Lung (tissue), 17 donors: ENCODE measurements at places on chromosomes 1 and 21.
A peak's percentile ranks its signal among the peaks of the same experiment; 100 is the strongest.

DNA sequence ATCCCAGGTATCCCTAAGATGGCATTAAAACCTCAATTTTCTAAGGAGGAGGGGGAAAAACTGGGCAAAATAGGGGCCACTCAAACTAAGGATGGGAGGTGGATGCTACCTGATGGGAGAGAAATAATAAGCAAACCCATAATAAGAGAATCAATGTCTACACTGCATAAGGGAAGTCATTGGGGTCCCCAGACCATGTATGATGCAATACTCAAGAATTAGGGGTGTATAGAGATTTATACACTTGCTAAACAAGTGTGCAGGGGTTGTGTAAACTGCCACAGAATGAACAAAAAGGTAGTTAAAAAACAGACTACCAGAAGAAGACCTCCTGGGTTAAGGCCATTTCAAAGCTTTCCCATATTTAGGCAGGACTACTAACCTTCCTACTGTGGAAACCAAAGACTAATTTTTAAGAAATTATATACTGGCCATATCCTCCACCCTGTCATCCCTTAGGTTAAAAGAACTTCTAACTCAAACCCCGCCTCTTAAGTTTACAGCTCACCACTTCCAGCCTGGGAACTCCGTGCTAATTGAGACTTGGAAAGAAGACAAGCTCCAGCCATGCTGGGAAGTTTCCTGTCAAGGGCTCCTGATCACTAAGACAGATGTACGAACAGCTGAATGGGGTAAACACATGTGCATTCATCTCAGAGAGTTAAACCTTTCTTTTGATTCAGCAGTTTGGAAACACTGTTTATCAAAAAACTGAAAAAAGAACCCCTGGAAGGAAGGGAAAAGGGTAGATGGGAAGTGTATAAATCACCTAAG lies 64.4 kb upstream of the TLR5 start:
- peaks cover 3% of the 10 kb centered on the region for H3K4me1 ChIP-seq
- no peaks in the 10 kb centered on the region for H3K36me3 ChIP-seq
- H3K4me3 ChIP-seq: no peak overlapping the region
- no peaks in the 10 kb centered on the region for H3K27me3 ChIP-seq
- no peak for DNase-seq

DNA sequence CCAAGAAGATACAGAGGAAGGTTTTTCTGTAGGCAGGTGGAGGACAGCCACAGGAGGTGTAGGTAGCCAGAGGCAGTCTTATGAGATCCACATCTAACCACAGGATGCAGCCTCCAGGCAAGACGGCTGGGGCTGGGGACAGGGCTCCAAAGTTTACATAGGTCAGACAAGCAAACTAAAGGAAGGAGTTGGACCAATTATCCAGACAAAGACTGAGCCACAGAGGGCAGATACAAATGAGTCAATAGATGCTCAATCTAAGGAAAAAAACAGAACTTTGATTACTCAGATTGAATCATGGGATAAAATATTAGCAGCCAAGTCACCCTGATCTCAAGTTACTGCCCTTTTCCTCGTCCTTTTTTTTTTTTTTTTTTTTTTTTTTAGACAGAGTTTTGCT lies 91.6 kb downstream of the RGS7 start:
- DNase-seq: no peak
- no peak overlapping the region for H3K4me3 ChIP-seq
- no peaks in the 10 kb centered on the region for H3K4me1 ChIP-seq

GRCh38 chr1:195733408-195733807 lies 874.8 kb downstream of the KCNT2 start:
- DNase-seq: no peak
- H3K4me1 ChIP-seq: no peaks in the 10 kb centered on the region
- no peak overlapping the region for H3K27ac ChIP-seq
- no peak overlapping the region for H3K4me3 ChIP-seq

DNA sequence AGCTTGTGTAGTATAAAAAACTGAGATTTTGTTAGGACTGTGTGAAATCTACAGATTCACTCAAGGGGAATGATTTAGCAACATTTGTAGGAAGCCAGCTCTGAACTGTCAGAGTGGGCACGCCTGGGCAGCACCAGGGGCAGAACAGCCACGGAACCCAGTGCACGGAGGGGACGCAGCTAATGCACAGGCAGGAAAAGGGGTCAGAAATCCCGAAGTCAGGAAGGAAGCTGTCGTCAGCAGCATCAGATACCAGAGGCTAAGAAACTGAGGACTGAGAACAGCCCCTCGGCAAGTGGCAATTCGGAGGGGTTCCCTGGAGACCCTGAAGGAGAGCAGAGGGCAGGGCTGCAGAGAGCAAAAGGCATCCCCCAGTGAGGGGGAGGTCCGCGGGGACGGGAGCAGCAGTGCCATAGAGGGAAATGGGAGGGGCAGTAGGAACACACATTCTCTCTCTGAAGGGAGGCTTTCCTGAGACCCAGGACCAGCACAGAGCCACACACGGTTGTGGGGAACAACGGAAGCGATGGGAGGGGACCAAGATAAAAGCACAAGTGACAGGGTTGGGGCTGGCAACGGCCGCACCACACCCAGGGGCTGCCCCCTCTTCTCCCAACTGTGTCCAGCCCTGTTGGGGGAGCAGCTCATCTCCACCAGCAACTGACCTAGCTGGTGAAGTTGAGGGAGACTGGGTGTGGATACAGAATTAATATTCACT lies 12.7 kb downstream of the UBE2J2 start:
- no peaks in the 10 kb centered on the region for H3K27me3 ChIP-seq
- no peak overlapping the region for H3K27ac ChIP-seq
- peaks cover 6% of the 10 kb centered on the region for H3K36me3 ChIP-seq

DNA sequence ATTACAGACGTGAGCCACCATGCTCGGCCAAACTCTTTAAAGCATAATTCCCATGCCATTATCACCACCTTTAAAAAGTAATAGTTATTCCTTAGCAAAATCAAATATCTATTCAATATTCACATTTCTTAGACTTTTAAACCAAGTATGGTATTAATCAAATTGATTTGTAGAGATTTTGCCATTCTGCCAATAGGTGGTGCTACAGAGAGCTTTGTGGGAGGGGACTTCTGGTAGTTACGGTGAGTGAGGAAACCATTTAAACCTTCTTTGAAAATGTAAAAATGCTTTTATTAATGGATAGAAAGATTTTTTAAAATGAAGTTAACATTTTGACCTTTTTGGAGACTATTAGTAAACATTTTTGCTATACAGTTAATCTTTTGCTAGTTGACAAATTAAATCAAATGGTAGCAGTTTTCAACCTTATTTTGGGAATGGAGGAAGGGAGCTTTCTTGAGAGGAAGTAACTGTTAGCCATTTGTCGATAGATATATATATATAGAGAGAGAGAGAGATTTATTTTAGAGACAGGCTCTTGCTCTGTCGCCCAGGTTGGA lies 19.3 kb downstream of the IARS2 start:
- DNase-seq: no peak
- no peak overlapping the region for H3K27ac ChIP-seq
- no peaks in the 10 kb centered on the region for H3K4me1 ChIP-seq
- no peaks in the 10 kb centered on the region for H3K27me3 ChIP-seq

DNA sequence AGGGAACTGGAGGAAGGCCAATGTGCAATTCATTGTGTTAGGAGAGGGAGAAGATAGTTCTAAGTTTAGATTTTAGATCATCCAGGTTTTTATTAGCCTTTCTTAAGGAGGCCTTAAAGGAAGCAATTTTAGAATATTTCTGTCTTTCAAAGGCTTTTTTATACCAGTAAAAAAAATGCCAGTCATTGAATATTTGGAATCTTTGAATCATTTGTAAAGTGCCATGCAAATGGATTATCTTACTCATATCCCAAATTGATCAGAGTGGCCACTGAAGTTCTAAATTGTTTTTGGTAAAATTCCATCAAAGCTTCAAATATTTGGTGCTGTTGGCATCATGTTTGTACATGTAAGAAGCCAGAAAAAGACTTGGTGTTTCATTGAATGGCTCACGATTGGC lies 244.8 kb downstream of the RPS6KC1 start:
- no peak overlapping the region for H3K4me3 ChIP-seq
- H3K4me1 ChIP-seq: no peaks in the 10 kb centered on the region
- DNase-seq: no peak

DNA sequence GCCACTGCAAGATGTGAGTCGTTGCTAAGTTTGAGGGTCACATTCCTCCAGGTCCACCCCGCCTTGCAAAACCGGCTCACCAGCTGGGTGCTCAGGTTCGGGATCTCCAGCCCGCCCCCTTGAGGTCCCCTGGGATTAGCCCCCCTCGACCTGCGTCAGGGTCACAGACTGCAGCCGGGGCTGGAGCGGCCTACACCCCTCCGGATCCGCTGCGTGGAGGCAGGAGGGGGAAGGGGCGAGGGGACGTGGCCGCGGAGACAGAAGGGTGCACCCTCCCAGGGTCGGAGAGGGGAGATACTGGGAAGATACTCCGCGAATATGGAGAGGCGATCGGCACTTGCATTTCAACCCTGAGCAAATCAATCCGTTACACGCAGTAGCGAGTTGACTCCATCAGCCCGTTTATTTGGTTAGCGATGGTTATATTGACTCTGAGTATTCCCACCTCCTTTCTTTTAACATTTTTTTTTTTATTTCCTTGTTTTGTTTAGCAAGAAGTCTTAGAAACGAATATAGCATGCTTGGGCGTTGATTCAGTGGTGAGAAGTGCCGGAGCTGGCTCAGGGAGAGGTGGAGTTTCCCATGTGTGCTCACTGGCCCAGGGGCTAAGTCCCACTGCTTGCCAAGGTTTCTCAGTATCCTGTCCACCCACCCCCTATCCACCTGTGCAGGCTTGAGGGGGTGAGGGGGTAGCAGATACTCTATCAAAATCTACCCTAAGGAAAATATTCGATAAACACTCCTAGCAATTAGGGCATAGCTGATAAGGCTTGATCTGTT lies 997 bp downstream of the IFNAR2 start:
- no peaks in the 10 kb centered on the region for H3K27me3 ChIP-seq
- no peaks in the 10 kb centered on the region for H3K36me3 ChIP-seq
- DNase-seq: peak; percentile 47
- peaks cover 8% of the 10 kb centered on the region for H3K4me1 ChIP-seq

- no peaks in the 10 kb centered on the region for H3K4me1 ChIP-seq
- no peak overlapping the region for H3K4me3 ChIP-seq
- no peaks in the 10 kb centered on the region for H3K27me3 ChIP-seq
- no peak overlapping the region for H3K27ac ChIP-seq
- DNase-seq: no peak
These were observed 221.8 kb upstream of the ESRRG start for GRCh38 chr1:216944864-216945510.

- H3K36me3 ChIP-seq: no peaks in the 10 kb centered on the region
- no peaks in the 10 kb centered on the region for H3K27me3 ChIP-seq
These were observed 12.4 kb downstream of the FYB2 start for GRCh38 chr1:56806804-56807203.

- no peak for DNase-seq
- no peaks in the 10 kb centered on the region for H3K36me3 ChIP-seq
- no peak overlapping the region for H3K4me3 ChIP-seq
- no peak overlapping the region for H3K27ac ChIP-seq
These were observed 18.6 kb upstream of the TMPRSS2 start for GRCh38 chr21:41526478-41527087.

GRCh38 chr1:93964777-93965200 lies 55.6 kb upstream of the GCLM start:
- peaks cover 1% of the 10 kb centered on the region for H3K4me1 ChIP-seq
- no peak for DNase-seq
- no peaks in the 10 kb centered on the region for H3K36me3 ChIP-seq
- H3K27me3 ChIP-seq: no peaks in the 10 kb centered on the region
- H3K27ac ChIP-seq: no peak overlapping the region
- H3K4me3 ChIP-seq: no peak overlapping the region

- H3K36me3 ChIP-seq: no peaks in the 10 kb centered on the region
- peaks cover 11% of the 10 kb centered on the region for H3K4me1 ChIP-seq
- DNase-seq: no peak
- no peak overlapping the region for H3K27ac ChIP-seq
- H3K27me3 ChIP-seq: no peaks in the 10 kb centered on the region
These were observed 32.8 kb downstream of the C2CD2 start for GRCh38 chr21:41921021-41921420.
